Femur (tissue), 1 donor: ENCODE measurements at places on chromosomes 1 and 21.

DNA sequence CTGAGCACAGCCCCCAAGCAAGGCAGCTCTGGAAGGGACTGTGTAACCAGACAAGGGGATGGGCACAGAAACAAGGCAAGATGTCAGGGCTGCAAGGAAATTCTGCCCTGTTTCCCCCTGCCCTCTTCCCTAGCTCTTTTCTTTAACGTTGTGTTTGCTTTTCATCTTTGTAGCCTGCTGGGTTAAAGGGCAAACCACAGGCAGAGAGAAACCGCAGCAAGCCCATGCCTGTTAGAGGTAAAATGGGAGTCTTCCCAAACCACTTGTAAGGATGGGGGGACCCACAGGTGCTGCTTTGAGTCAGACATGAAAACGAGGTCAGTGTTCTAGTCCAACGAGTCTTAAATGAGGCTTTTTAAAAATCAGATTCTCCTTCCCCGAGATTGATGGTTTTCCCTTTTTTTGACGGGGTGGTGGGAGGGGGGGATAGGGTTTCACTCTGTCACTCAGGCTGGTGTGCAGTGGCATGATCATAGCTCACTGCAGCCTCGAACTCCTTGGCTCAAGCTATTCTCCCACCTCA is 13.3 kb downstream of the TGFBR3 start:
- DNase-seq: no peak

- no peak for DNase-seq
These were observed 79.8 kb upstream of the LRRC8B start for GRCh38 chr1:89444791-89445190.

DNA sequence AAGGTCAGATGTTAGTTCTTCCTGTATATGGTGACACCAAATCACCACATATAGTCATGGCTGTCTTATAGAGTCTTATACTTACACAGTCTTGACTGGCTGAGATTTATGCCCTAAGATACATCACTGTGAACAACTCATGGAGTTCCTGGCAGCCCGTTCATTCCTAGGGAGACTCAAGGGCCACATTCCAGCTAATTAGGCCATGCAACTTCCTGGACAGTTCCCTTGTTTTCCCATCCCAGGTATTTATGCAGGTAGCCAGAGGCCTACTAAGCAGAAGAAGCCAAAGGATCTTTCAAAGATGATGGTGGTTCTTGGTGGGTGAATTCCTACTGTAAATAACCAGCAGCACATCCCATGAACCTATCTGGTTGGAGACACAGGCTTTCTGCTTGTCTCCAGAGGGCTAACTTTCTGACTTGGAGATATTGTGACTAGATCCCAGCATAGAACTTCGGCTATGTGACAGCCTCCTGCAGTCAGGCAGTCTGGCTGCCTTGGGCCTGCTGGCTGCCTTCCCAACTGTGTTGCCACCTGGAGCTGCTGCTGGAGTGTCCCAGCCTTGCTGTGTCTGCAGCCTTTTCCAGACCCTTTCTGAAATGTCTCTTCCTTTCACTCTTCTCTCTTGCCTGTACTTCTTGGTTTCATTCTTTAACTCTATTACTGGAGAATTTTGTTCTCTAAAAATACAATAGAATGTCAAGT is 283.8 kb downstream of the CACNA1E start:
- DNase-seq: no peak

- DNase-seq: peak; percentile 31
These were observed 1.3 kb upstream of the SLC16A1 start for GRCh38 chr1:112957133-112957812.
